ENCODE measurements at places on chromosomes 16 and 17.

- DNase-seq = no peak
These were observed 26.8 kb downstream of the EFCAB5 start for GRCh38 chr17:29968271-29968670.

- DNase-seq = no peak
These were observed 8.3 kb downstream of the MRPL27 start for GRCh38 chr17:50364715-50365114.

DNA sequence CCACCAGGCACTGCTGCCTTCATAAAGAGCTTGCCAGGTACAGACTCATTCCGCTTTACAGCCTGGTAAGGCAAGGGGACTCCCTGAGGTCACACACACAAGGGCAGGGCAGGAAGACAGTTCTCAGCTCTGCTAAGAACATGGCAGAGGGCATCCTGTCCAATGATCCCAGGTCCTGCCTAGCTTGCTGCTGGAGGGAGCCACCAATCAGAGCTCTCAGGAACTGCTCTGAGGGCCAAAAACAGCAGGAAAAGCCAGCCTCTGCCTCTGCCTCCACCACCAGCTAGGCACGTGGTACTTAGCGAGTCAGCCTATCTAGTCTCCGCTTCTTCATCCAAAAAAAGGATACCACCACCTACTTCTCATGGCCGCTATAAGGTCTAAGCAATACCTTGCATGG lies 66.1 kb downstream of the GTF3C1 start:
- no peak for DNase-seq

DNA sequence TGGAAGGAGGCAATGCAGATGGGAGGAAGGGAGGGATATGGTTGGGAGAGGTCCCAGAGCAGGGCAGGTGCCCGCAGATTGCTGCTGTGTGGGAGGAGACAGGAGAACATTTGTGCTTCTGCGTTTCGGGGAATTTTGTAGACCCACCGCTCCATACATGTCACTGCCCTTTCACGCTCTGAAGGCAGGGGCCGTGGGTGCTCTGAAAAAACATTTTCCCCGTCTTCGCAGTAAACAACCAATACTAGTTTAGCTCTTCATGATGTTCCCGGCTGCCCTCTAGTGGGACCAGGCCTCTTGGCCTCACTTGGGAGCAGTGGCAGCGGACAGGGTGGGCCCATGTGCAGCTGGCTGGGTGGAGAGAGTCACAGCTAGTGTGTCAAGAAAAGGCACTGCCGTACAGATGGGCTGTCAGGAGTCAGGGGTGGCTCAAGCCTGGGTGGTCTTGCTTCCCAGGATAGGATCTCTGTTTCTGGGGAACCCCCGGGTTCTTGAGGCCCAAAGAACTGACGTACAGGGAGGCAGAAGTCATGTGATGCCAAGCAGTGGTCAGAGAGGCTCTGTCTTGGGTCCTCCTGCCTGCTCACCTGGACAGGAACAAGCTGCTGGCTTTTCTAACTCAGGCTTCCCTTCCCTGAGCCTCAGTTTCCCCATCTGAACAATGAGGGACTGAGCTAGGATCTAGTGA lies 46.5 kb upstream of the CPNE2 start:
- DNase-seq = no peak

- no peak for DNase-seq
These were observed 3.1 kb upstream of the MRPS23 start for GRCh38 chr17:57852955-57853328.

- no peak for DNase-seq
These were observed 943 bp downstream of the CNTROB start for GRCh38 chr17:7932949-7933348.

GRCh38 chr16:9437115-9437514 lies 345.7 kb downstream of the HAPSTR1 start:
- DNase-seq = no peak

DNA sequence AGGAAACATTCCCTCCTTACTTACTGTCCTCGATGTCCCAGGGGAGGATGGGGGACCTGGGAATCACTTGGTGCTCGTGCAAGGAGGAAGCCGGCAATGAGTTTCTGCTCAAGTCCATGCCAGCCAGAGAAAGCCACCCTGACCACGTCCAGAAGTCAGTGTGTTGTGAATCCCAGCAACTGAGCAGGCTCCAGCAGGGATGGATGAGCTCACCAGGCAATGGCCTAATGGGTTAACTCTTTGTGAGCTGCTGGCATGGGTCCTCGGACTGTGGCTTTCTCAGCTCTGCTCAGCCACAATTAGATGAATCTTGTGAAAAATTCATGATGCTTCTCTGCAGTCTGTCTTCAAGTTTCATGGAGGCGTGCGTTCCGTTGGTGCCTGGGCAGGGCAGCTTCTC lies at the start of gene PIRT:
PIRT (minus strand) TSS at position 167 of the 400 bp plus-strand sequence. CDS start 12,442 bp downstream, outside the sequence.
- no peak for DNase-seq

DNA sequence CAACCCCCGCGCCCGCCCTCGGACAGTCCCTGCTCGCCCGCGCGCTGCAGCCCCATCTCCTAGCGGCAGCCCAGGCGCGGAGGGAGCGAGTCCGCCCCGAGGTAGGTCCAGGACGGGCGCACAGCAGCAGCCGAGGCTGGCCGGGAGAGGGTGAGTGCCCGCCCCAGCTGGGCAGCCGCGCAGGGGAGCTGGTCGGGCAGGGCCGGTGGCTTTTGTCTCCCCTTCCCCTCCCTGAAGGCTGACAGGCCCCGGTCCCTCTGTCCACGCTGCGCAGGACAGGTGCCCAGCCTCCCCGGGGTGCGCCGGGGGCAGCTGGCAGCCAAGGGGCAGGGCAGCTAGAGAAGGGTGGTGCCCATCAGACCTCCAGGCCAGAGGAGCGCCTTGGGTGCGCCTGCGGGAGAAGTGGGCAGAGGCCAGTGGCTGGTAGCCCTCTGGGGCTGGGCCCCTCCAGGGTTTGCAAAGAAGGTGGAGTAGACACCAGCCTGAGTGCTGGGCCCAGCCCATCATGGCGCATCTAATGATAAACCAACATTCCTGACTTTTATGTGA lies 278 bp downstream of the ITGB4 start:
- DNase-seq = no peak

- no peak for DNase-seq
These were observed 765 bp downstream of the MYO18A start for GRCh38 chr17:29179232-29180033.

GRCh38 chr16:57999366-57999970 lies 1.0 kb downstream of the ZNF319 start:
- no peak for DNase-seq

DNA sequence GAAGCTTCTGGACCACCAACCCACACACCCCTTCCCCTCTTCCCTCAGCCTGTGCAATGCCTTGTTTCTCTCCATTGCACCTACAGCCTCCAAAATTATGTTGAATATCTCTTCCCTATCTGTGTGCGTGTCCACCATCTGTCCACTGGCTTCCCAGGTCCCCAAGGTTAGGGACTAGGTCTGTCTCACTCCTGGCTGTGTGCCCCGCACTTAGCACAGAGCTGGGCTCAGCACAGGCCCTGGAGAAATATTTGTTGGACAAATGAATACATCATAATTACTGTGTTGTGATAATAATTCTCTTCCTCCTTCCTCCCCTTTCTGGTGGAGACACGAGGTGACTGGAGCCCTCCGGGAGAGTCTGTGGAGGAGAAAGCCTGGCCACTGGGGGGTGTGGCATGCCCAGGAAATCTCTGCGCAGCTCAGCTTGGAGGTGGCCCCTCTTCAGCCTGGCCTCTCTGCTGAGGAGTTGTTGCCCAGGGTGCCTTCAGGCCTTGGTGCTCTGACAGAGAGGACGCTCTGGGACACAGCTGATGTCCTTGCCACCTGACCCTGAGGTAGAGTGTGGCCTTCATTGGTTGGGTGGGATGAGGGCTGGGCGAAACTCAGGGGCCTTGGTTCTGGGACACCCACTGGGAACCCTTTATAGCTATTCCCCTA lies 3.3 kb upstream of the BRD7 start:
- no peak for DNase-seq

Data from activated CD4-positive, CD25-positive, alpha-beta regulatory T cell treated with anti-CD3 and anti-CD28 coated beads, Interleukin-2, amount 50 U/mL, for 16 hours (primary cell).